ENCODE measurements at places on chromosomes 3 and 15.

DNA sequence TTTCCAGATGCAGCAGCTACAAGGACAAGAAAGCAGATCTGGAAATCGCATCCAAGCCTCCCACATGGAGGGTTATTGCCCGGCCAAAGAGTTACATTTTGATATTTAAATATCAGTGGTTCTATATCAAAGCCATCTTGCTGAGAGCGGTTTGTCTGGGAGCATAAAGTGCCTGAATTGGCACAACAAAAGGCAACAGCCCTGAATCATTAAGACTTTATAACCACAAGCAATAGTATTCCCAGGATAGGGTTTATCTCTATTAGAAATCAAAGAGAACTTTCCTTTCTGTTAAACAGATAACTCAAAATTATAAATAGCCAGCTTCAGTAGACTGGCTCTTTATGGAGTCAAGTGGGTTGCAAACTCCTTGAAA, 564.7 kb downstream of the ROBO1 start:
- DNase-seq, result no peak

DNA sequence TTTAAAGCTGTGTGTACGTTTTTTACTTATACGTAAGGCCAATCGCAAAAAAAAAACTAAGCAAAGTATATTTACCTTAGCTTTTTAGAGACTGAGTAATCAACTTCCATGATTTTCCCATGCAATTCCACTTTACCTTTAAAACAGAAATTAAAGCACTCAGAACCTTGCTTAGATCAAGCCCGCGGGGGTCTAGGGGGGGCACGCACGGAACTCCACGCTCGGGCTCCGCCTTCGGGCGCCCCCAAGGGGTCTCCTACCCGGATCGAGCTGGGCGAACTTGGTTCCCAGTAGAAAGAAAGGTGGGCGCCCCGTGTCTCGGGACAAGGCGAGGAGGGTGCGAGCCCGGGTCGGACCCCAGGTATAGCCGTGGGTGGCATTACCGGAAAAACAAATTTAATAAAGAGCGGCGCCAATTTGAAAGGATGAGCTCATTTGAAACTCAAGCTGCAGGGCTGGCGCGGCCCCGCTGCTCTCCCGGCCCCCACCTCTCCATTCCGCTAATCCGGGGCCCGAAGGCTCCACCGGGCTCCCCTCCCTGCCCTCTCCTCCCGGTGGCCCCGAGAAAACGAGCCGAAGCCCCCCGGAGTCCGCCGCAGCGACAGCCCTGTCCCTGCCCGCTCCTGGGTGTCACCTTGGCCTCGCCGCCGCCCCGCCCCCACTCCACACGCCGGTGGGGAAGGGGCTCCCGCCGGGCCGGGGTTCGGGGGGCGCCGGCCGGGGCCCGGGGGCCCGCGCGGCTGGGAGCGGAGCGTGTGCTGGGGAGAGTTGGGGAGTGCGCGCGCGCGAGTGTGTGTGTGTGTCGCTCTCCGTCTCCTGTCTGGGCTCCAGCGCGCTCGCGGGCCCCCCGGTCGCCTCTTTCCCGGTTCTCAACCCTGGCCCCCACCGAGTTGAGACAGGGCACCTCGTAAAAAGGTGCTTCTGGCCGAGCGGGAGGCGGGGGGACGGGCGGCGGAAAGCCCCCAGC, 1.5 kb downstream of the IGF2BP2 start:
- DNase-seq, result peak; percentile 6

DNA sequence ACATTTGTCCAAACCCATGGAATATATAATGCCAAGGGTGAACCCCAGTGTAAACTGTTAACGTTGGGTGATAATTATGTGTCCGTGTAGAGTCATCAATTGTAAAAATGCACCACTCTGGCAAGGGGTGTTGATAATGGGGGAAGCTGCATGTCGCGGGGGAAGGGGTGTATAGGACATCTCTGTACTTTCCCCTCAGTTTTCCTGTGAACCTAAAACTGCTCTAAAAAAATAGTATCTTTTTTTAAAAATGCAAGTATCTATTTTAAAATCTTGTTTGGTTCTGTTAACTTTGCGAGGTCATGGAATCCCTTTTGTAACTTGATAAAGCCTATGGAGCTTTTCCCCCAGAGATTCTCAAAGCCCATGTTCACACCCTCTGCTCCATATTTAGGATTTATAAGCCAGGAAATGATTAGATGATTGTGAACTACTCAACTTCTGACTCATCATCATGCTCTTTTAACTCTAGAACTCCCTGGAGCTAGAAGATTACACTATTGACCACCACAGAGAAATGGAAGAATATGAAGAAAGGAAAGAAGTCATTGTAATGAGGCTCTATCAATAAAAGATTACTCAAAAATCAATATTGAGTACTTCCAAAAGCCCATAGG, 56.1 kb upstream of the C3orf49 start:
- DNase-seq, result no peak

GRCh38 chr3:106529738-106530137, 660.9 kb upstream of the CBLB start:
- no peak for DNase-seq

GRCh38 chr3:30098653-30099455, 507.5 kb upstream of the TGFBR2 start:
- no peak for DNase-seq

DNA sequence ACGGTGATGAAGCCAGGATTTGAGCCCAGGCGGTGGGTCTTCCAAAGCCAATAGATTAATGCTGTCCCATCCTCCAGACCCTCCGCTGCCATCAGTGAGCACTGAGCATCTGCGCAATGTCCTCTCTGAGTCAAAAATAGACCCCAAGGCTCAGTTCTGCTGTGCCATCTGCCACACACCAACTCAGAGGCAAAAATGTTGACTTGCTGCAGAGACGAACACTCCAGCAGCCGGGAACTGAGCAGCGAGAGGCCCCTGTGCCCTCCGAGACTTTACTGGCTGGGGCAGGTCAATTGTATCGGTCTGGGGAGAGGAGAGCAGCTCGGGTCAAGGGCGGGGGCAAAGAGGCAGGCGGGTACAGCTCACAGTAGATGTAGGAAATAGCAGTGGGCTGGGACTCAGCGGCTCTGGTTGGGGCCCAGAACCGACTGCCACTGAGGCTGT, 41.5 kb upstream of the ATP2B2 start:
- DNase-seq, result no peak

DNA sequence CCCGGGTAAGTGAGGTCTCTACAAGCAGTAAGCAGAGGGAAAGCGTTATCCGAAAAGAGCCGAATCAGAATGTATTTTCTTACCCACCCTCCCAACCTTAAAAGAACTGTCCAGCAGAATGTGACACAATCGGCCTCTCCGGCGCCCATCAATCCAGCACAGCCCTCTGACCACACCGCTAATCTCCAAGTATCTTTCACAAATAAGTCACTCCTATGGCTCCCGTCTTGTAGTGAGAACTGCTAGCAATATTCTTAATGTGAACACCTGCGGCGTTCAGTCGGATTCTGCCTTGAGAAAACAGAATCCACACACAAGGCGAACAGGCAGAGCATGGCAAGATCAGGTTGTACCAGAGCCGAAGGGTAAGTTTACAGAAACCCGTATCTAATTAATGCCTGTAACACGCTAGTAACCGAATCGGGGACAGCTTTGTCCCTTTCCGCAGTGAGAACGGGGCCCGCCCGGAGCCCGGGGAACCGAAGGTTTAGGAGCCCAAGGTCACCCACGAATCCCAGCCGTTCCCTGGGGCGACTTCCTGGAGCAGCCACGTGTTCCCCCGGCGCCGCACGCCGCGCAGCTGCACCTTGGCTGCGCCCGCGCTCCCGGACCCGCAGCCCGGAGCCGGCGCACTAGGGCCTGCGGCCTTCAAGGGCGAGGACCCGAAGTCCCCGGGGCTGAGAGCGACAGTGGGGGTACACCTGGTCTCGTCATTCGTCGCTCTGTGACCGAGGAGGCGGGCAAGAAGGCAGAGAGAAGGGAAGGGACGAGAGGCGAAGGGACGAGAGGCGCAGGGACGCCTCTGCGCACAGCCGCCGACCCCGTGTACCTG, 672 bp downstream of the TFRC start:
- DNase-seq, result peak; percentile 40

GRCh38 chr15:25718597-25718996, 144.5 kb downstream of the ATP10A start:
- no peak for DNase-seq

GRCh38 chr3:14238356-14238755, 59.7 kb downstream of the LSM3 start:
- DNase-seq, result no peak

DNA sequence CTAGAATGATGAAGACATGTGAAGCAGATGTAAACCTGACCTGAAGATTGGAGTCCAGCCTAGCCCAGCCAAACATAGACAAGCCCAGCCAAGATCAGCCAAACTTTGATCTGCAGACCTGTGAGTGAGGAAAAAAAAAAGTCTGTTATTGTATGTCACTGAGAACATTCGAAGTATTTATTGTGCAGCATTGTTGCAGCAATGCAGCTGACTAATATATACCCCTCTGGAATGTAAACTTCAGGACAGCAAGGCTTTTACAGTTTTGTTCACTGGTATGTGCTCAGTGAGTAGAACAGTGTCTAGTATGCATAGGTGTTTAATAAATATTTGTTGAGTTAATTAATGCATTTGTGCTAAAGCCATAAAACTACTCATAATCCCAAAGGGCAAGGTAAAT, 23.4 kb downstream of the TMEM202 start:
- DNase-seq, result no peak

DNA sequence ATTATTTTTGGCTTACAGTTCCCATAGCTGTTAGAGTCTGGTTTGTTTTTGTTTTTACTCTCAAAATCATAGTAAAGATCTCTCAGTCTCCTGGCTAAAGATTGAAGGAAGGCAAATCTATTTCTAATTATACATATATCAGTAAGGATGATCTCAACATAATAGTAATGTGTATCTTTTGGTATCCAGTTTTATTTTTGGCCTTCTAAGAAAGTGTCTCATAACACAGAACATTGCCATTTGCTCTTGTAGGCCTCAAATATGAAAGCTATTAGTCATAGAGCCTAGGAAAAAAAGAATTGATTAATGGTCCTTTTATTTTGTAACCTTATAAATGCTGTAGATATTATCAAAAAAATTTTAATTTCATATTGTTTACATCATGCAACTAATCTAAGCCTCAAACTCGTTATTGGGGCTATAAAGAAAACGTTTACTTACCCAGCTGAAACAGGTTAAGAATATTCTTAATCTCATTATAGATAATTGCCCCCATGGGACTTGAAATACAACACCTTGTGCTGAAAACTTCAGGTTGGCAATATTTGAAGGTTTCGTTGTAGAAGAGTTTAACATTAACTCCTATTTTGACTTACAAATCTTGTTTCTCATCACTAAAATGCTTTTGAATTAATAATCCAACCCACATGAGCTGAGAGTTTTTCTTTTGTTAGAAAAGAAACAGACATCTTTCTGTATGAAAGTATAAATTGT, 16.7 kb downstream of the FBXO45 start:
- DNase-seq, result no peak

DNA sequence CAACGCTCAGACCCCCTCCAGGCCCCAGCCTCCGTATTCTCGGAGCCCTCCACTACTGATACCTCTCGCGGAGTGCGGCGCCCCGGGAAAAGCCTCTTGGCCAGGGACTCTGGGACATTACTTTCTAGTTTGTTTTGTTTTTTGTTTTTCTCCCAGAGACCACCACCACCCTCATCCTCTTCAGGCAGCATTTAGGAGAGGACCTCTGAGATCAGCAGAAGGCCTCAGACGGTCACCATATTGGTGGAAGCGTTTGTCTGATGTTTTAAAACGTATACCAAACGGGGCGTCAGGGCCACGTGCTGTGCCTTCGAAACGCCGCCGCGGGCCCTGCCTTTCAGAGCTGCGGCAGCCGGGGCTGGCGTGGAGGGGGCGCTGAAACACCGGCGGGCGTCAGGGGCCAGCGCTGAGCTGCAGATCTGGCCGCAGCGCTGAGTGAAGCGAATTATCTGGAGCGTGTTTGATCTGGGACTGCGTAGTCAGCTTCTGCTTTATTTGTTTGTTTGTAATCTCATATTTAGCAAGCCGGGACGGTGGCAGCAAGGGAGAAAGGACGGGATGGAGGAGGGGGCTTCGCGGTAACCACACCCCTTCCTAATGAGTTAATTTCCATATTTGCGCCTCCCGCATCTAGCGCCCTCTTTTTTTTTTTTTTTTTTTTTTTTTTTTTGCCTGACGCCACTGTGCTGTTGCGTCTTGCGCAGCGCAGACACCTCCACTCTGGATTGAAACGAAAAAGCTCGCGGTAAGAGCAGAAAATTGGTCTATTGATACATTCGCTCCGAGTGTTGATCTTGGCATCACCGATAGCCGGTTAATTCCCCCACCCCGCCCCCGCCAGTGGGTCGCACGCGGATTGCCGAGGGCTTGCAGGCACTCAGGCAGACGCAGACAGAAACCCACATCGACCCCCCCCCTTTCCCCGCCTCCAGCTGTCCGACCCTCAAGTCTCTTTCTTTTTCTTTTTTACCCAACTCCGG, 14.9 kb downstream of the SOX2 start:
- DNase-seq, result no peak

GRCh38 chr3:65396078-65396477, 642.6 kb downstream of the MAGI1 start:
- DNase-seq, result no peak

DNA sequence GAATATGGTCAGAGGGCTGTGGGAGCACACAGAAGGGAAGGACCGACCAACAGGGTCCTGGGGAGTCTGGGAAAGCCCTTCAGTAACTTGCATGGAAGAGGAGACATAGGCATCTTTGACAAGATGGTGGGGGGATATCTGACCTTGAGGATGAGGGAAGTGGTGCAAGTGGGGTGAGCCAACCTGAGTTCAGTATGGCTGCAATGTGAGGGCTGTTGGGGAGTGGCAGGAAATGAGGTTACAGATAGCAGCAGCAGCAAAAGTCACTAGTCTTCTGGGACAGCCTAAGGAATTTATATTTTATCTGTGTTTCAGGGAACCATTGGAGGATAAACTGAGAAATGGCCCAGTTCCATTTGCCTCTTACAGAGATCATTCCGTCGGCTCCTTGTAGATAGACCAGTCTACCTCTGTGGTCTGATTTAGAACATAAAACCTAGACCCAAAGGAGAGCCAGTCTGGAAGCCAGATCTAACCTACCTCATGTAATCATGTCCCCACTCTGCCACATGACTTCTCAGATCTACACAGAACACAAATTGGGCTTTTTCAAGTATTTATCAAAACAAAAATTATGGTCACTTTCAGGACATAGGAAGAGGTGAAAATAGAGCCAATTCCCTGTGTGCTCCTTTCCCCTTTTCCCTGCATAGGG, 75.6 kb downstream of the ST6GAL1 start:
- no peak for DNase-seq

DNA sequence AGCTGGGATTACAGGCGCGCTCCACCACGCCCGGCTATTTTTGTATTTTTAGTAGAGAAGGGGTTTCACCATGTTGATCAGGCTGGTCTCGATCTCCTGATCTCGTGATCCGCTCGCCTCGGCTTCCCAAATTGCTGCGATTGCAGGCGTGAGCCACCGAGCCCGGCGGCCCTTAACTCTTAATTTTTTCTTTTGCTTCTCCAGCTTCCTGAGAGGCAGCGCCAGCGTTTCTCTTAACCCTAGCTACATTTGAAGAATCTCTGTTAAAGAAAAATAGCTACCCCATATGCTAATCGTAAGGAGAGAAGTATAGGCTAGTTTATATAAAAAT, 465 bp upstream of the GK5 start:
- no peak for DNase-seq

DNA sequence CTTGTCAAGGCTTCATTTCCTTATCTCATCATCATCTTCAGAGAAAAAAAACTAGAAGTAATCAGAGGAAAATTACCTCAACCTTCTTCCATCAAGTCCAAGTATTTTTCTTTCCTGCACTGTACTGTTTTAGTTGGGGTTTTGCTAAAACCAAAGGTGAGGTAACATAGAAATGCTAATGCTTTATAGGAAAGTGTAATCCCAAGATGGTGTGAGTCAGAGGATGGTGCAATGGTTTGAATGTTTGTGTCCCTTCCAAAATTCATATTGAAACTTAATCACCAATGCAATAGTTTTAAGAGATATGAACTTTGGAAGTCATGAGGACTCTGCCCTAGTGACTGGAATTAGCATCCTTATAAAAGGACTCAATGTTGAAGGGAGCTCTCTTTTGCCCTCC, 79.5 kb downstream of the KBTBD8 start:
- DNase-seq, result no peak

Measured in stimulated activated CD4-positive, alpha-beta T cell treated with anti-CD3 and anti-CD28 coated beads, Interleukin-2, amount 100 ng/mL, for 4 hours (primary cell).